T-helper 9 cell (primary cell): ENCODE measurements at places on chromosomes 13 and 19.

GRCh38 chr19:42629191-42629590 lies 34.5 kb upstream of the CEACAM8 start:
- no peak for DNase-seq

GRCh38 chr19:17865364-17866311 lies 5.9 kb downstream of the RPL18A start:
- no peak for DNase-seq

DNA sequence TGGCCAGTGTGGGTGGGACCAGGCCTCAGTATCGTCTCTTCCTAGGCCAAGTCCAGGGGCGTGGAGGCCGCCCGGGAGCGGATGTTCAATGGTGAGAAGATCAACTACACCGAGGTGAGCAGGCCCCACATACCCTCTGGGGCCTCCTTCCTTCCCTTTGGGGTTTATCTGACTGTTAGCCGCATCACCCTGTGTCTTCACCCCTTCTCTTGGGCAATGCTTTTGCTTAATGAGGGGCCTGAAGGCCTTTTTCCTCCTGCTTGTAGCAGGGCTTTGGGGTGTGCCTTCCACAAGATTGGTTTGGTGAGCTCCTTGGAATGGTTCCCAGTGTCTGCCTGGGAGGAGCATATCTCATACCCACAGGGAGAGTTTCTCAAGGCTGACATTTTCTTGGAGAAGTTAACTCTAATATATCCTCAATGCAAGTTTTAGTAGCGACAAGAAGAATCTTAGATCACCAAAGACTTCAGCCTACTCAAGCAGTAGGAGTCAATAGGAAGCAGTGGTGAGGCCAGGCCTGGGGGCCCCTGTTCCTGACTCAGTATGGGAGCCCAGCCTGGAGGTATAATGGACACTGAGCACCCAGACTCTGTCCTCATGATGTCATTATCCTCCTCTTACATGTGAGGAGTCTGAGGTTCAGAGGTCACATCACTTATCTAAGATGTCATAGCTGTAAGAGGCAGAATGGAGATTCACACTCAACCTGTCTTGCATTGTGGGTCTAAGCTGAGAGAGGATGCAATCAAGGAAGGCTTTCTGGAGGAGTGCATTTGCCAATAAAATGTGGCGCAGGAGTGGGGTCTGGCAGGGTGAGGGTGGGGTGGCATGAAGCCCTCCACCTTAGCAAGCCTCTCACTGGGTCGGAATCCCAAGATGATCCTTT lies 2.0 kb downstream of the GPI start:
- DNase-seq, result no peak

DNA sequence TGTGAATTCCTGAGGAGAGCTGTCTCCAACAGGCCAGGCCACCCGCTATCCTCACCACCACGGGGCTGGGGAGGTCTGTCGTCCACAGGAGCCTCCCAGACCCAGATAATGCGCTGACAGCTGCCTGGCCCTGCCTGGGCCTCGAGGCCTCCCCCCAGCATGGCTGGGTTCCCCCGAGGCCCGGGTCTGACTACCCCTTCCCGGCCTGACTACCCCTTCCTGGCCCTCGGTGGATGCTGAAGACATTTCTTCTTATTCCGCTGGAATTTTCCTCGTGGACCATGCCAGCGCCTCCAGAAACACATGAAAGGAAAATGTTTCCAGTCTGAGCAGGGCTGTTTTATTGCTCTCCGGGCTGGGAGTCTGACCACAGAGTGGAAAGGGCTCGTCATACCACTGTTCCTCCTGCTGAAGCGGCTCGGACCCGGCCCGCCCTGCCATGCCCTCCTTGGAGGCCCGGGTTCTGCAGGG lies 16.8 kb upstream of the COMP start:
- DNase-seq, result no peak

DNA sequence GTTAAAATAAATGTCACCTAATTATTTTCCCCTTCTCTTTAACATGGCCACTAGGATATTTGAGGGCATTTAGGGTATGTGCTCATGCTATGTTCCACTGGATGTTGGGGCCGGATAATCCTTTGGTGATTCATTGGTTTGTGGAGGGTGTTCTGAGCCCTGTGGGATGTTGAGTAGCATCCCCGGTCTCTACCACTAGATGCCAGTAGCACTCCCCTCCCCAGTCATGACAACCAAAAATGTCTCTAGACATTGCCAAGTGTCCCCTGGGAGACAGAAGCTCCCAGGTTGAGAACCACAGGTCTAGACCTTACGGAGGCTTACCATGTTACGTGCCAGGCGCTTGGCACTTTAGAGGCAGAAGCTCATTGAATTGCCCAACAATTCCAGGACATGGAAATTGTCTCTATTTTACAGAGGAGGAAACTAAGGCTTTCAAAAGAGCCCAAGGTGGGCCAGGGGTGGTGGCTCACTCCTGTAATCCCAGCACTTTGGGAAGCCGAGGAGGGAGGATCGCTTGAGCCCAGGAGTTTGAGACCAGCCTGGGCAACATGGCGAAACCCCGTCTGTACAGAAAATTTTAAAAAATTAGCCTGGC lies 14.1 kb downstream of the SHANK1 start:
- DNase-seq, result no peak

DNA sequence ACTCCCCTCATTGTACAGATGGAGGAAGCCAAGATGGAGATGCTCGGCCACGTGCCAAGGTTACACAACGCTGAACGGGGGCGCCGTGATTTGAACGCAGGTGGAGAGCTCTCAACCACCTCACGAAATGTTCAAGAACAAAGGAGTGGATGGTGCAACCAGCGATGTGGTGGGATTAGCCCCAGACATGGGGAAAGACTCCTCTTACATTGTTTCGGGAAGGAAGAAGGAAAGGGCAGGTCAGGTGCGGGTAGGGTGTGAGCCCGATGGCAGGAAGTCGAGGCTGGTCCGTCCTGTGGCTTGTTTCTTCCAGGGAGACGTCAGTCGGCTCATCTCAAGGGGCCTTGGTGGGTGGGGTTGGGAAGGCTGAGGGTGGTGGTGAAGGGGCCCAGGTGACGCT lies 7.1 kb upstream of the KLK14 start:
- DNase-seq, result no peak

DNA sequence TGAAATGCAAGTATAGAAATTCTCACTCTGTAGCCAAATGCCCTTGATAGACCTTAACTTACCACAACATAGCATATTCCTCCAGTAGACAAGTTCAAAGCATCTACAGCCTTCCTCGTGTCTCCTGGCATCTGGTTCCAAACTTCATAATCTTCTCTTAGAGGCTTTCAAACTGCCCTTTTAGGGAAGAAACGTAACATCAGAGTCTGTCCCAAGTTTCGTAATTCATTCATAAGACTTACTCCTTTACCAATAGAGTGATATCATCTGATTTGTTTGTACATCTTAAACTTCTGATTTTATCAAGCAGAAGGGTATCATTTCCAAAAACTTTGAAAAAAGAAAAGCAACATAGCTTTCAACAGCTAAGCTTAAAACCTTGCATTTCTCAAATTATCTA lies 137.4 kb downstream of the SPRY2 start:
- DNase-seq, result no peak

GRCh38 chr19:50003810-50004419 lies 21.3 kb downstream of the VRK3 start:
- DNase-seq, result no peak
